ENCODE measurements at places on chromosomes 4 and X.

DNA sequence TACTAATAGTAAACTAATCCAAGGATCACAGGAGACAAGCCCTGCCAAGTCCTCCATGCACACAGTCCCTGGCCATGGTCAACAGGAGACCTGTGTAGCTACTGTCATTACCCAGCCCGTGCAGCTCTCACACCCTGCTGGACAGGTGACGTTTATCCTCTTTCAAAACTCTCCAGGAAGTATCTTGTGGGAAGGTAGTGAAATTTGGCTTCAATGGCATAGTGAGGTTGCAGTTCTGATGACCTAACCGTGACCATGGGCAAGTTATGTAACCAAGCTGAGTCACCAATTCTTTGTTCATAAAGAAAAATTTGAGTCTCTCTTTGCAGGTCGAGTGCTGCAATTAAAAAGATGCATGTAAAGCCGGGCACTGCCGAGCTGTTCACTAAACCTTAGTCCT is 11.3 kb upstream of the SLC2A9 start:
- no peak for DNase-seq

- no peak for DNase-seq
Observed at GRCh38 chrX:23659339-23659738, 8.0 kb upstream of the PRDX4 start.

DNA sequence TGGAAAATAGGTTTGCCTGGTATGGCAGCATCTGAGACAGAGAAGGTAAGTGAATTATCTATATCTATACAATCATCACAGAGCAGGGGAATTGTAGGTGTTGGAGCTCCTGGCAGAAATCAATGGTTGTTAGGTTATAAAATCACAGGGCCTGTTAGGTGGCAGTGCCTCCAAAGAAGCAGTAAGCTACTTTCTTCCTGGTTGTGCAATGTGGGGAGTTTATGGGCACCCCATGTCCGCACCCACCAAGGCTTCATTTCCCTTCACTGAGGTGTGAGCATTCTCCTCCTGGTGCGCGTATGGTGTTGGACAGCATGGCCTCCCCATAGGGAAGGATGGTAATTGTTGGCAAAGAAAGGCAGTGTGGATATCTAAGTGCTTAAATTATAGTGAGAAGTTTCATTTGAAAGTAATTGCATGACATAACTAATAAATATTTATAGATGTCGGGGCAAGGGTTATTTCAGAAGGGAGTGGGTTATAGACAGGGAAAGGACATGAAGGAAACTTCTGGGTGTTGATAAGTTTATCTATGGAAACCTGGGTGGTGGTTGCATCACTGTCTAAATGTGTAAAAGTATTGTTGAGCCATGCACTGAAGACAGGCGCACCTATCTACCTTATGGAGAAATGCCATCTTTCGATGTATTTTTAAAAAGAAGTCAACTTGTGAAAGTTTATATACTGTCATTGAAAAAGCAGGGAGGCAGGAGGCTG is 153.7 kb downstream of the FRAS1 start:
- no peak for DNase-seq

DNA sequence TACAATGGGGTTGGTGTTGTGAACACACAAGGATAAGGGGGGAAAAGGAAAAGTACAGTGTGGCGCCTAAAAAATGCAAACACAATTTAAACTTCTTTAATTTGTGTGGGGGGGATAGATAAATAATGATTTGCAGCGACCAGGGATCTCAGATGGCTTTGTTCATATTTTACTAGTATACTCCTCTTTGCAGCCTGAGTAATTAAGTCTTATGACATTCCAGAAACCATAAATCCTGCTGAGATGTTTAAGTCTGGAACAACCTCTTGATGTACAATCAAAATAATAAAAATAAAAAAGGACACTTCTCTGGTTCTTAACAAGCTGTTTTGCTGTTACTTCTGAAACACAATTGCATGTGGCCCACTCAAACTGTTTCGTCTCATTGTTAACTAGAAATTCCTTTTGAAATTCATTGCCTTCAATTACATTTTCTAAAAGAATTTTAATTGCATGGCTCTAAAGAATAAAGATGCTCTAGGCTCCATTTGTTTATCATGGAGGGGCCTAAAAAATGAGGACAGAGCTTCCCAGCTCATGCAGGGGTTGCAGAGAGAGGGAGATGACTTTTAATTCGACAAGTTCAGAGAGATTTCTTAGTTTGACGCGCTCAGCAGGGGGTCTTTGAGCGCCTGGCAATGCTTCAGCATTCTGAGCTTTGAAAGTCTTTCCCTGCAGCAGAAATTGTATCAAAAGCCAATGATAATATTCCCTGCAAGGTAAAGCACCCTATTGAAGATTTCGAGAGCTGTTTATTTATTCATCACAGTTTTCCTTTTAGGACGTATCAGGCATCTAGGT is 892.4 kb upstream of the TENM3 start:
- no peak for DNase-seq

GRCh38 chrX:120759685-120760084 is 116.0 kb downstream of the CT47B1 start:
- DNase-seq: no peak

DNA sequence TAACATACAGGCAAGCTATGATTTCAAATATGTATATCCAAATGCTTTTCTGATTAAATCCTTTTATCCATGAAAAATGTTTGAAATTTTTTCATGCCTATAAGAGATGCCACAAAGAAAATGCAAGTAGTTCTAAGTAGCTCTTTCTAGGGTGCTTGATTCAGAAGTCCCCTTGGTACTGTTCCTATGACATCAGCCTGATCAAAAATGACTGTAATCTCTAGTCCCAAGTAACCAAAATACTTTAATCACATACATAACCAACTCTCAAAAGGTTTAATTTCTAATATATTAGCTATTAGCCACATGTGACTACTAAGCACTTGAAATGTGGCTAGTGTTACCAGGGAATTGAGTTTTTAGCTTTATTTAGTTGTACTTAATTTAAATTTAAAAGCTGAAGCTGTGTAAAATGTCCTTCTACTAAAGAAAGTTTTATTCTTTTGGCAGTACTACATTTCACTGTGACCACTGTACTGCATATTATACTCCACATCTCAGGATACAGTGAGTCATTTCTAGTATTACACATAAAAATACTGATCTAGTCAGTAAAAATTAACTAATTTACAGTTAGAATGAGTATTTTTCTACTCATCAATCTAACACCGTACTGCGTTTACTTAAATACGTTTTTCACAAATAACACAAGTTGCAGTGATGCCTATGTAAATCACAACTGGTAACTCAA is 33.9 kb downstream of the FBXW7 start:
- DNase-seq: no peak

- no peak for DNase-seq
Observed at GRCh38 chr4:124833831-124834505, 121.4 kb upstream of the ANKRD50 start.

DNA sequence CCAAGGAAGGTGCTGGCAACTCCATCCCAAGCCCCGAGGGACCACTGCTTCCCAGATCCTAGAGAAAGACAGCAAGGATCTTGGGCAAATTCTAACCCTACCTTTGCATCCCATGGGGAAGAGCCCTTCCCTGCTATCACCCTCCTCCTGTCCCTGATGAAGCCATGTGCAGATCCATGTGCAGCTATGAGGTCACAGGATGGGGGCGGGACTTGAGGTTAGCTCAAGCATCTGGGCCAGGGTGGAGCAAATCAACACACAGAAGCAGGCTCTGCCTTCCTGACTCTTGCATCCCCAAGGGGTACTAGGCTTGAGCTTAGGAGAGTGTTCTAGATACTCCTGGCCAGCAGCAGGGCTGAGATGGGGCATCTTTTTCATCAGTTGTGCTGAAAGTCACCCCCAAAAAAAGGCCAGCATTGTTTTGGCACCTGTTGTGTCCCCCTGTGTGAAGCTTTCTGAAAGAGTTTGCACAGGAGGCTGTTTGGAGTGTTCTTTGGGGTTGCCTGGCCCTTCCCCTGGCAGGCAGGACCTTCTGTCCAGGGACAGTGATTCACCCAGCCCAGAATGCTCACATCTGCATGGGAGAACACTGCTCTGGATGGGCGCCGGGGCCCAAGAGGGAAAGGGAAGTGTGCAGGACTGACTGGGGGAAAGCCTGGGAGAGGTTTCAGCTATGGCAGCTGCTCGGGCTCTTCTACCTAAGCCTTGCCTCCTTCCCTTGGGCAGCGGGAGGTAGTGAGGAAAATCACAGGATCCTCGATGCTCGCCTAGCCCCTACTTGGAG is 50.8 kb downstream of the PRPS1 start:
- peak; percentile 62 for DNase-seq

DNA sequence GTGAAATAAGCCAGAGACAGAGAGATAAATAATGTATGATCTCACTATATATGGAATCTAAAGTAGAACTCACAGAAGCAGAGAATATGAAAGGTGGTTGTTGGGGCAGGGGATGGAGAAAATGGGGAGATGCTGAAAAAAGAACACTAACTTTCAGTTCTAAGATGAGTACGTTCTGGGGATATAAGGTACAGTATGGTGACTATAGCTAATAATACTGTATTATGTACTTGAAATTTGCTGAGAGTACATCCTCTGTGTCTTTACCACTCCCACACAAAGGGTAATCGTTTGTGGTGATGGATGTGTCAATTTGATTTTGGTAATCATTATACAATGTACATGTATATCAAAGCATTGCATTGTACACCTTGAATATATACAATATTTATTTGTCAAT is 6.6 kb downstream of the FBXL5 start:
- no peak for DNase-seq

- DNase-seq: no peak
Observed at GRCh38 chr4:126123611-126124325, 809.0 kb downstream of the FAT4 start.

DNA sequence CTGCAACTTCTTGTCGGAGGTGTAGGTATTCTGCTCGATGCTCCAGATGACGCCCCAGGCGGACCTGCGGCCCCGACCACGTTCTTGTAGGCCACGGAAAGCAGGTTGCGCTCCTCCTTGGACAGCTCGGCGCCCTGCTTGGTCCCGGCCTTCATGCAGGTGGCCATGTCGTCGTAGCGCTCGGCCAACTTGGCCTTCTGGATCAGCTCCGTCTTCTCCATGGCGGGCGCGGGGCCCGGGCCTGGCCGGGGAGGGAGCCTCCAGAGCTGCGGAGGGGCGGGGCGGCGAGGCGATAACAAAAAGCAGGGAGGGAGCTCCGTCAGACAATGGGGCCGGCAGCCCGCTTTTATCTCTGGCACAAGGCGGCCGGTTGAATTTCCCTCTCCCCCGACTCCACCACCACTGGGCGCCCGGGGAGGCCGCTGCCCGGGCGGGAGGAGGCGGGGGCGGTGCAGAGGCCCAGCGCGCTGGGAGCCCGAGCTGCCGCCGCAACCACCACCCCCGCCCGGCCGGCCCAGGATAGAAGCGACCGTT is 28.3 kb upstream of the DRP2 start:
- peak; percentile 44 for DNase-seq

- DNase-seq: no peak
Observed at GRCh38 chr4:140103676-140104075, 50.3 kb downstream of the MAML3 start.

DNA sequence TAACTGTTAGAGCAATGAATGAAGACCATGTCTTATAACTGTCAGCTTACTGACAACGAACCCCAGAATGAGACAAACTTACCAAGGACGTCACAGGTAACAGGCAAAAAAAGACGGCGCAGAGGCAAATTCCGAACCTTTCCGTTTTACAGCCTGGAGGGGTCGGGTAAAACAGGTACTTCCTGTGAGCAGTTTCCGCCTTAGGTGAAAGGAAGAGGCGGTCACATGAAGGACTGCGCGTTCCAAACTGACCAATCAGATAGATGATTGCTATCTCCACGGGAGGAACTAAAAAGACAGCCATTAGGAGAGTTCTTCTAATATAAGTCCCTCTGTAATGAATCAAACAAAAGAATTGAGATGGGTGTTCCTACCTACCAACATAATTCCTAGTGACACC is at the start of gene COX7B2:
Gene COX7B2, minus strand, starts transcription at position 168 of the 400 bp plus-strand sequence. CDS start 174,053 bp downstream, outside the sequence.
- DNase-seq: no peak

- no peak for DNase-seq
Observed at GRCh38 chr4:109589119-109589518, 29.1 kb downstream of the MCUB start.

GRCh38 chr4:127732623-127733328 is 2.6 kb downstream of the SLC25A31 start:
- DNase-seq: peak; percentile 13

DNA sequence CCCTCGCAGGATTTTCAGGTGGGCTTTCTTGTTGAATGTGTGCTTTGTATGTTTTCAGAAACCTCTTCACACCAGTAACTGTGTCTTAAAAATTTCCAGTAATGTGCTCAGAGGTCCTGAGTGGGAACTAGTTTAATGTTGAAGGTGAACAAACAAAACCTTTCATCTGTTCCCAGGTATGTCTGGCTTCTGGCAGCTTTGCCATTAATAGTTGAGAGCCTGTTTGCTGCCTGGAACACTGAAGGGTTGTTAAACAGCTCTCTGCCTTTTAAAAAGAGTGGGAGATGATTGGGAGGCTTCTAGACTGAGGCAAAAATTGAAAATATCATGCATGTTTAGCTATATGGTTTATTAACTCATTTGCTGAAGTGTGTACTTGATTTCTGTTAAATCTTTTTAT is 161.2 kb upstream of the AGTR2 start:
- no peak for DNase-seq

Data from mucosa of descending colon (tissue), 3 donors.